ENCODE measurements at places on chromosomes 7 and 10. TPM values are rescaled to one million over a fixed set of nuclear protein-coding genes. Genes with fewer than 3 reads are reported as not detected.

The CYP26C1 gene
- not detected for total RNA-seq

The WDR11 gene
- total RNA-seq: 65.8 TPM

The PRF1 gene
- not detected for total RNA-seq

The CDC123 gene
- 68.5 TPM for total RNA-seq

The MKRN1 gene
- 97.8 TPM for total RNA-seq

The HOXA3 gene
- not detected for total RNA-seq

The PRKAR2B gene
- total RNA-seq: 3.4 TPM

The C10orf62 gene
- total RNA-seq: not detected

The HPS6 gene
- total RNA-seq: 21.5 TPM

The C7orf57 gene
- not detected for total RNA-seq

The LRRC61 gene
- total RNA-seq: not detected

The RGR gene
- total RNA-seq: not detected

The HYAL4 gene
- total RNA-seq: not detected

The MGAM2 gene
- not detected for total RNA-seq

The PNLIPRP2 gene
- not detected for total RNA-seq

The CREB3L2 gene
- 144 TPM for total RNA-seq

The ADAM22 gene
- 3.0 TPM for total RNA-seq

The DCLRE1C gene
- total RNA-seq: 9.3 TPM

The GHRHR gene
- not detected for total RNA-seq

The CTTNBP2 gene
- total RNA-seq: 2.3 TPM

Measured in osteocyte (in vitro differentiated cells).